ENCODE measurements at places on chromosomes 7 and 10.

DNA sequence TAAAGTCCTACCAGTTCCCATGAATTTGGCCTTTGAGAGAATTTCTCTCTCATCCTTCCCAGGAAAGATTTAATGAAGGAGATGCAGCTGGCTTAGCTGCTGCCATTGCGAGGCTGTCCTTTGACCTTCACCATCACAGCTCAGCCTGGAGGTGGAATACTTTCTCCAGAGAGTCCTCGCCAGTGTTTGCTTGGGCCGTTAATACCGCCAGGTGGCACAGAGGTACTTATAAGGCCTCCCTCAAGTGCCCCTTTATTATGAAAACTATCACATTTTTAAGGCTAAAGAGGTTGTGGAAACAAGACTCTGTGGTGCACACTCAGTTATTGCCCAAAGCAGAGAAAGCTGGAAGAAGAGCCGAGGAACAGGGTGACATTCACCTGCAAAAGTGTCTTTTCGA lies 330.6 kb downstream of the CCSER2 start:
- no peak for DNase-seq

GRCh38 chr10:60114765-60115586 lies 208.6 kb upstream of the CCDC6 start:
- DNase-seq: no peak

GRCh38 chr7:1922870-1923236 lies 252.8 kb downstream of the ELFN1 start:
- DNase-seq: no peak

DNA sequence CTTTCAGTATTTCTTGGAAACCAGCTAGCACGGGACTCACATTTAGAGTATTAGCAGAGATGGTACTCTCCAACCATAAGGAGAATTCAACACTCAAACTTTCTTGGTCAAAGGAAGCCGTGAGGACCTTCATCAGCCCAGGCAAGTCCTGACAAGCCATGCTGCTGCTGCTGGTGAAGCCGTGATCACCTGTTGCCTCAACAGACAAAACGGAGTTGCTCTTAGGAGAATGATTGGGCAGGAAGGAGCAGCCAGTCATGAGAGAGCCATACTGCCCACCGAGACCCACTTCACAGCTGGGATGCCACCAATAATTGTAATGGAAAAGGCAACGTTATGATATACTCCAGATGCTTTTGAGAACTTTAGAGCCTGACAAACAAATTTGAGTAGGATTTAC lies 60.8 kb upstream of the PLPP4 start:
- no peak for DNase-seq

DNA sequence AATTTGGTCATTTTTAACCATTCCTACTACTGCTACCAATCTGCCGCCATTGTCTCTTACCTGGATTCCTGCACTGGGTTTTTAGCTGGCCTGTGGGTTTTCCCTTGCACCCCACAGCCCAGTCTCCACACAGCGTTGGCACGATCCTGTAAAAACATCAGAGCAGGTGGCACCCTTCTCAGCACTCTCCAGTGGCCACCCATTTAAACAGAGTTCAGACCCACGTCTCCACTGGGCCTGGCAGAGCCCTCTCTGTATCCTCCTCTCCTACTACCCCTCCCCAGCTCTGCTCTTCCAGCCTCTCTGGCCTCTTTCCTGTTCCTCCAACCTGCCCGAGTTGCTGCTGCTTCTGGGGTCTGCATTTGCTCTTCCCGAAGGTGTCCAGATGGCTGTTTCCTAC lies 259.4 kb downstream of the SDK1 start:
- no peak for DNase-seq

DNA sequence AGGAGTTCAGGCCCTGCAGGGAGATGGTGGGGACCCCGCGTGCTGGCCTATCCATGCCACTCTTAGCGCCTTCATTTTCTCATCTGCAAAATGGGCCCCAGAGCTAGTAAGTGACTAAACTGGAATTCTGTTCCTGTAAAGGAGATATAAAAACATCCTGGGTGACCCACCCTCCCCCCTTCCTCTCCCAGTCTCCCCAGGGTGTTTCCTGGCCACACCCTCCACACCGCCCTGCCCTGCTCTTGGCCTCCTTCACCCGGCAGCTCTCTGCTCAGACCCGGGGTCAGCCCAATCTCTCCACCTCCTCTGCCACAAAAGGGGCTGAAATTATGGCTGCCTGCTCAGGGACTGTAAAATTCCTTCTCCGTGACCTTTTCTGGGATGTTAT lies 70.7 kb downstream of the C10orf105 start:
- DNase-seq: no peak

DNA sequence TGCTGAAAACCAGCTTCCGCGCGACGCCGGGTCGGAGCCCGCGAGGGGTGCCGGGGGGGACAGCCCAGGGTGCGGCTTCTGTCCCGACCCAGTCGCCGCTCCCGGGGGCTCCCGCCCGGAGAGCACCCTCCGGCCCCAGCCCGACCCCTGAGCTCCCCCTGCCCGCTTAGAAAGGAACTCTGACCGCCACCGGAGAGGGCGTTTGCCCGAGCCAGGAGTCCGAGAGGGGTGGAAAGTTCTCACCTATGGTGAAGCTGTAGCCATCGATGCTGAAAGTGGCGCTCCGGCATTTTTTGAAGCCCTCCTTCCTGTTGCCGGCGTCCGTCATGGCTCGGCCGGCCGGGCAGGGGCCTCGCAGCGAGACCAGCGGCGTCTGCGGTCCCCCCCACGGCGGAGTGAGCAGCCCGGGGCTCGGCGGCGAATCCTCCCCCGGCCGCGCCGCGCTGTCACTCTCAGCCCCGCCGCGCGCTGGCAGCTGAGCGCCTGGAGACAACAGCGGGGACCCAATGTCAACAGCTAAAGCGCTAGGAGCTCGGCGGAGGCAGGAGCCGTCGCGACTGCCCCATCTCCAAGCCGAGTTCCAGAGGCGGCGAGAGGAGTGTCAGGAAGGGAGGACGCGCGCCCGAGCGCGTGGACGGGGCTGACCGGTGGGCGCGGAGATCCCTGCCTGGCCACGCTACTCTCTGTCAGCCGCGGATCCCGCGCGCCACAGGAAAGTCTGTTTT lies 191.6 kb downstream of the LSM5 start:
- no peak for DNase-seq

GRCh38 chr7:54546081-54546985 lies 4.2 kb downstream of the VSTM2A start:
- no peak for DNase-seq

DNA sequence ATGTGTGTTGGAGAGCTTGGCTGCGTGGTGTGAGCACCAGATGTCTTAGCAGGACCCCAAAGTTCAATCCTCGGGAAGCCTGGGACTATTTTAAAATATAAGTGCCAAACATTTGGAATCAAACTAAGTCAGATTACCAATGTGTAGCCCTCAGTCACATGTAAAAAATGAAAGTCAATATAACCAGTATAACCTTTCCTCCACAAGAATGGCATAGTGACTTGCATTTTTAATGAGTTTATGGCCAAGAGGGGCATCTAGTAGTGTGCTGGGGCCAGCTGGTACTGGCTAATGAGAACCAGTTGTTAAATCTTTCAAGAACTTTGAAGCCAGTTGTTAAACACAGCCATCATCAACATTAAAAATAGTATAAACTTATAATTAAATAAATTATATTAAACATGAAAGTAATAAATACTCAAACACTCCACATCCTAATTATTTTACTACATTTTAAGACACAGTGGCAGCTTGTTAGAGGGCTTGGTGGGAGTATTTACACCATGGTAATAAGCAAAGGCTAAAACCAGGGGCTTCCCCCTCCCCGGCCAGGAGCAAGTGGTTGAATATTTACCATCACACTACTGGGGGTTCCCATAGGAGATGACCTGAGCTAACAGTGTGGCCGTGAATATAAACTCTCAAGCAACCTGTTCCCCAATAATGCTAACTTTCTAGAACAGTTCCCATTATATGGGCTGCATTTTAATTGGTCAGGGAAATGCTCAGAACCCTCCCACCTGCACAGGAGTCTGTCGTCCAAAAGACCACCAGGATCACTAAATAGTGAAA lies 7.9 kb upstream of the FAM170B start:
- no peak for DNase-seq

DNA sequence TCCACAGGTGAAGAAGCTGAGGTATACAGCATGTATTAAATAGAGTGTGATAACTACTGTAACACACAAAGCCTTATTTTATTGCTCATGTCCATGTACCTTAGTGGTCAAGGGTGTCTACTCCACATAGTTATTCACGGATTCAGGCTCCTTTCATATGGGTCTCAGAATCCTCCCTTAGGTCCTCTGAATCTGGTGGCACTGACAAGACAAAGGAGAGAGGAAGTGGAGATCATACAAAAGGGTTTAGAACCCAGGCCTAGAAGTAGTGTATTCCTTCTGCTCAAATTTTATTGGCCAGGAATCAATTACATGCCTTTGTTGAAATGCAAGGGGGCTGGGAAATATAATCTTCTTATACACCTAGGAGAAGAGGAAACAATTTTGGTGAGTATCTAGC lies 164.6 kb downstream of the PTEN start:
- DNase-seq: no peak

DNA sequence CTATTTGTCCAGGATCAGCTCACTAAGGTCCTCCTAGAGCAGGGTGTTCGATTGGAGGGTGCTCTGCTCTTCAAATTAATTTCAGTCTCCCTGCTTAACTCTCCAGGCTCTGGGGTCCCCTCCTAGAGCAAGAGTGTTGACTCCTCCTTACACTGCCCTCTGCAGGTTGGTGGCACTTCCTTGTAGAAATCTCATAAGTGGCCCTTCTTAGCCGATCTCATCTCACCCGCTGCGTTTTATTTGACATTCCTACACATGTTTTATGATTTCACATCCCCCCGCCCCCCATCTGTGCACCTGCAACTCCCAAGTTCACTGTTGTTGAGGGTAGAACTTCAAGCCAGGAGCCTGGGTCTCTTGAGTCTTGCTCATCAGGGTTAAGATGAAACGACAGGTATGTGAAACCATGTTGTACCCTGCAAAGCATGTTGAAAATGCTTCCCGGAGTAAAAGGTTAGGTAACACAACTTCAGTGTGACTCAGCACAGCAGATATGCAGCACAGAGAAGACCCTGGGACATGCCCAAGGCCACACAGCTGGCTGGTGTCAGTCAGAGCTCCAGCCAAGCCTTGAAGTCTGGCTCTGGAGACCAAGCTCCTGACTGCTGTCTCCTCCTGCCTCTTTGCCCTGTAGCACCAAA lies 171.2 kb downstream of the PRKAG2 start:
- DNase-seq: no peak

DNA sequence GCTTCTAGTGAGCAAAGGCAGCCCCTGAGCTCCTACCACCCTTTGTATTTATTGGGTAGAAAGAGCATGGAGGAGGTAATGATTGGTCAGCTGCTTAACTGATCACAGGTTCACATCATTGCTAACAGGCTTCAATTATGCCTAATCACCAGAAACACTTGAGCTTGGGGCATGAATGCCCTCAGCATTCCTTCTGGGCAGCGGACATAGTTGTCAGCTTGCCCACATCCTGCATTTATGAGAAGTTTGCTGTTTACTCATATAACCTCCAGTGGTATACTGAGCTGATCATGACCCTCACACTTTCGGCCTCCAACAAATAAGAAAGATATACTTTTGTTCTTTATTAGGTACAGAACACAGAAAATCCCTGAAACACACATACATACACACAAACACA lies 140.3 kb upstream of the ODAD2 start:
- no peak for DNase-seq

DNA sequence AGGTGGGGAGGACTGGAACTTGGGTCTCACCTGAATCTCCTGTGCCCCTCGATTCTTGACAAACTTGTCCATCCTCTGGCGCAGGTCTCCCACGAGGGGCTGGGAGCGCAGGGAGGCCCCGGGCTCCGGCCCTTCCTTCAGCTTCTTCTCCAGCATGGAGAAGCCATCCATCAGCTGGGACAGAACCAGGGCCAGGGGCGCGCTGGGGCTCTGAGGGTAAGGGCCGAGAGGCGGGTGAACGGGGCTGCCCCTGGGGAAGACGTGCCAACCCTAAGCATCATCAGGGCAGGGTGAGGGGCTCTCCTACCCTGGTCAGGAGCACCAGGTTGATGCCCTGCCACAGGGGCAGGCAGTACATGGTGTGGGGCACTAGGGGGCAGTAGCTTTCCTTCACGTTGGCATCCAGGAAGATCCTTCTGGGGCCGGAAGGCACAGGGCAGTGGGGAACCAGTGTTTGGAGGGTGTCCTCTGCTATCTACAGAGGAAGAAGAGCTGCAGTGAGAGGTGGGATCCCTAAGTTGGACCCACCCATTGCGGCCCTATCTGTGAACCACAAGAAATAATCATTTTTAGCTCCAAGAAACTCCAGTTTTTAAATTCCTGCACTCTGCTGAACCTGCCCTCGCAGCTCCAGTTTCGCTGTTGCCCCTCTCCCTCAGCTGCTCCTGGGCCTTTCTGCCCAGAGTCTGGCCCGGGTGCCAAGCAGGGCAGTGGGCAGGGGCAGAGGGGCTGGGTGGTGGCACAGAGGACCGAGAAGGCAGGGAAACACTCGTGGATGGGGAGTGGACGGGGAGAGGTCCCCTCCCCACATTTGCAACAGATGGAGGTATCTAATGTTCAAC lies 10.8 kb upstream of the PYROXD2 start:
- DNase-seq: no peak

DNA sequence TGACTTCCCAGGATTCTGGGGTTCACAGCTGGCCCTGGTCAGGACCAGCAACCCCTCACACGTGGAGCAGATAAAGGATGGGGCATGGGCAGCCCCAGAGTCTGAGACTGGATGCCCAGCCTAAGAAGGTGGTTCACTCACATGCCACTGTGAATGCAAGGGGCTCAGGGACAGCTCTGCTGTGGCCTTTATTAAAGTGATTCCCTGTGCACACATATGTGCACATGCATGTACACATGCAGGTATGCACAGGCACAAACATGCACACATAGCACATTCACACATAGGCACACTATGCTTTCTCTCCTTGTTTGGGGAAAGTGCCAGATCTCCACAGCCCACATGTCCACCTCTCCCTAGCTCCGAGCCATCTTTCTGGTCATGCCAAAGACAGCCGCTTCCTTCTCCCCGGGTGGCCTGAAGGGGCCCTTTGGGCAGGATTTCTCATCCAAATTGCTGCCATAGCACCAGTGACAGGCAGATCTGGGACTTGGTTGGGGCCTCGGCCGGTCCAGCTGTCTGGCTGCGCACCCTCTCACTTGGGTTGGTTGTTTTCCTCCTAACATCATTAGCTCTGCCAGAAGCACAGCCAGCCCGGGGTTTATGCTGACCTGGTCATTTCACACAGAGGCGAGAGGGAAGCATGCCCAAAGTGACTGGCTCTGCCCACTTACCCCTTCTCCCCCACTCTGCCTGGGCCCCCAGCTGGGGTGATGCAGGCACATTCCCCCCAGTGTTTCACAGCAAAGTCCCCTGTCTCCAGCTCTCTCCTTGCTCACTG lies 1.4 kb downstream of the GCK start:
- DNase-seq: no peak

GRCh38 chr10:71236286-71236685 lies 23.9 kb downstream of the UNC5B start:
- DNase-seq: no peak

DNA sequence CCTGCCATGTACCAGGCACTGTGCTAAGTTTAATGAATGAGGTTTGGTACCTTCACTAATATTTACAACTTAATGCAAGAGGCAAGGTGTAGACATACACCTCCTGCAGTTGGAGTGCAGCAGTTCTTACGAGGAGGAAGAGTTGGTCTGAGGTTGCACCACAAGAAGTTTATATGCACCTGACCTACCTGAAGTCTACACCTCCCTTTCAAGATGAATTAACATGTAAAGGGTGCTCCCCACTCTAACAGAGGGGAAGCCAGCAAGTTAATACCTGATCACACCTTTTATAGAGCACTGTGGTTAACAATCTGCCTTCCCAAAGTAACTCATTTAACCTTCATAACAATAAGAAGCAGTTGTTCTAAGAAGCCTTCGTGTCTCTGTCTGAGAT lies 120.0 kb downstream of the LYZL1 start:
- DNase-seq: no peak

Data from stimulated activated CD8-positive, alpha-beta memory T cell treated with anti-CD3 and anti-CD28 coated beads, Interleukin-4, amount 100 ng/mL, for 1 hour (primary cell).